ENCODE measurements at places on chromosomes 2 and 18. TPM values are rescaled to one million over a fixed set of nuclear protein-coding genes. Genes with fewer than 3 reads are reported as not detected.
A peak's percentile ranks its signal among the peaks of the same experiment; 100 is the strongest.

HRH4 gene
- 0.10 TPM for total RNA-seq

GULP1 gene
- 9.3 TPM for total RNA-seq

ERCC3 gene
- 38.2 TPM for total RNA-seq

GCA gene
- 1.9 TPM for total RNA-seq

ALLC gene
- total RNA-seq, result not detected

SULT1C3 gene
- not detected for total RNA-seq

DPP4 gene
- total RNA-seq, result not detected

UBXN2A gene
- total RNA-seq, result 13.6 TPM

GRCh38 chr2:114119862-114120261 is 230.0 kb downstream of the ACTR3 start:
- no peak for DNase-seq

GRCh38 chr2:105394951-105395611 is 3.8 kb downstream of the FHL2 start:
- no peak for DNase-seq

GRCh38 chr2:198347946-198348345 is 543.6 kb downstream of the PLCL1 start:
- no peak for DNase-seq

DNA sequence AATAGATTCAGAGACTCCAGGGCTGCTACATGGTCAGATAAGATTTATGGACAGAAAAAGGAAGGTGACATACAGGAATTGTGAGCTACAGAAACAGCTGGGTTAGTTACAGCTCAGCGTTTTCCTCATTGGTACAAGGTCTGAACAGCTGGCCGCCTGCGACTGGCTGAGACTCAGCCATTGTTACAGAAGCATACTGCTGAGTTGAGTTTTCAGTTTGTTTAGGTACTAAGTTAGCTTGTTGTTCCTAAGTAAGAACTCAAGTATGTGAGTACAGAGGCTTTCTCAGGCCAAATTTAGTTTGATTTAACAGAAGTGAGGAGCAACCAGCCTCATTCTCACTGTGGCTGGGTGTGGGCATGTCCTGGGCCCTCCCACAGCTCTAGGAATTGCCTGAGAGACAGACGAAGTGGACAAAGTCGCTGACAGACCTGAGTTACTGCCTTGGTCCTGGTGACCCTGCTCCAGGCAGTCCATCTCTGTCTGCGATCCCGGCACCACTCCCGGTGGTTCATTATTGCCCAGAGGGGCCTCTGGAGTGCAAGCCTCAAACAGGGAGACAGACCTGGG is 27.8 kb upstream of the RHOB start:
- no peak for DNase-seq

DNA sequence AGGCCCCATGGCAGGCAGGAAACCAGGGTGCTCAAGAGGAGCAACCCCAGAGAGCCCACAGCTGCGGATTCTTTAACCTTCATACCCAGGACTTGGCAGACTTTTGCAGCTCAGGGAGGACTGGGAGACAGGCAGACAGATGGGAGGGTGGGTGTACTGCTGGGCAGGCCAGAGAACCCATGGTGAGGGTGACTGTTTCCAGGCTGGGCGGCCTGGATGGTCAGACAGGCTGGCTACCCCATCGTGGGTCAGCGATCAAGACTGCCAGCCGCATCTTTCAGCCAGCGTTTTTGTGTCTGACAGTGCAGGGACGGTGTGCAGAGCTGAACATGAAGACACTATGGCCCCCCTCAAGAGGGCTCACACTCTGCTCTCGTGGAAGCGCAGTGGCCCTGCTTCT is 82.2 kb downstream of the MARCO start:
- DNase-seq, result no peak

DNA sequence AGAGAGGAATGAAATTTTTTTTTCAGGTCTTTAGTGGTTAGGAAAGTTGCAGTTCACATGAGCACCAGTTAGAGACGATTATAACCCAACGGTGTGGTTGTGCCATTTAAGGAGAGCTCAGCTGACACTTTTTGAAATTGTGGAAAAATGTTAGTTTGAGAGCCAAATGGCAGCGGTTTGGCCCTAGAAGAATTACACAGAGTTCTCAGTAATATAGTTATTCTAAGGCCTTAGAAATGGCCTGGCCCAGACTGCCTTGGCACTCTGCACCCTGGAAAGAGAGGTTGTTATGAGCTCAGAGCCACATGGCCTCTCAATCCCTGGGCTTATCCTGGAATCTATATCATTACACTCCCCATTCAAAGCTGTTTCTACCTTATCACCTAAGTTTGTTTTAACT is 117.4 kb downstream of the RHBDD1 start:
- no peak for DNase-seq

DNA sequence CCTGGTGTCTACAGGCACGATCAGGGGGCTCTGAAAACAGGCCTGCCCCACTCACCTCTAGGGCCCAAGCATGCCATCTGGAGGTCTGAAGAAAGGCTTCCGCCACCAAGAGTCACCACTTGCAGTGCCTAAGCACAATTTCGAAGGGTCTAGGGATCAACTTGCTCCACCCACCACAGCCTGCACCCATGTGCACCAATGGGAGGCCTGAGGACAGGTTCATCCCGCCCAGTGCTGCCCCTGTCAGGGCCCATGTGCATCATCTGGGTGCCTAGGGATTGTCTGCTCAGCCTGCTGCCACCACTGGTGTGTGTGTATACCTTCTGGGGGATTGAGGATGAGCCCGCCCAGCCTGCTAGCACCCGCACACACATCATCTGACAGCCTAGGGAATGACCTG is 121.0 kb upstream of the ACVR1C start:
- no peak for DNase-seq

DNA sequence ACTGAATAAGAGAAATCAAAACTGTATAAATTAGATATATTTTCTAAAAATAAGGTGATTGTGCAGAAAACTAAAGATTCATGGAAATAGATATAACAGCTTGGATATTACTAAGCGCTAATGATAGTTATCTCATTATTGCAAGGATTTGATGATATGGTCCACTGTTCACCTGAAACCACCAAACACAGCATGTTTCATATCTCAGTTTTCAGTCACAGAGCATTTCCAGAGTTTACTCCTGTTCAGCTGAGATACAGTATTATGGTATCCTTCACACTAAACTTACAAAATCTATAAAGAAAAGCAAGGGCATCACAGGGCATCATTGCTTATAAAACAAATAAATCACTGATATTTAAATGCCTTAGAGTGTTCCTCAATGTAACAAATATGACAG is 591.6 kb downstream of the ERBB4 start:
- DNase-seq, result no peak

DNA sequence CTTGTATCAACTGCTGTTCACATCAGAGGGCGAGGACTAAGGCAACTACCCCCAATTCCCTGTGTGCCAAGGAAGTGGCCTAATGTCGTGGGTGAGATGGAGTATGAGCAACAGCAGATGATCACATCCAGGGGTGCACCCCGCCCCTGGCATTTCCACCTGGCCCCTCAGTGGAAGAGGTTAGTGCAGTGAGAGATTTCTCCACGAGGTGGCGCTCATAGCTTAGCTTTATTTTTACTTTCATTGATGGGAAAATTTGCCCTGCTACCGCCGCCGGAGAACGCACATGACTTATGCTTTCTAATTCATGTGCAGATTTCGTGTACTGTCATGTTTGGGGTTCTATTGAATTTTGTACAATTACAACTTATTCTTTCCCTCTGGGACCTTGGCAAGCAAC is 470.6 kb upstream of the MEX3C start:
- peak; percentile 70 for DNase-seq

DNA sequence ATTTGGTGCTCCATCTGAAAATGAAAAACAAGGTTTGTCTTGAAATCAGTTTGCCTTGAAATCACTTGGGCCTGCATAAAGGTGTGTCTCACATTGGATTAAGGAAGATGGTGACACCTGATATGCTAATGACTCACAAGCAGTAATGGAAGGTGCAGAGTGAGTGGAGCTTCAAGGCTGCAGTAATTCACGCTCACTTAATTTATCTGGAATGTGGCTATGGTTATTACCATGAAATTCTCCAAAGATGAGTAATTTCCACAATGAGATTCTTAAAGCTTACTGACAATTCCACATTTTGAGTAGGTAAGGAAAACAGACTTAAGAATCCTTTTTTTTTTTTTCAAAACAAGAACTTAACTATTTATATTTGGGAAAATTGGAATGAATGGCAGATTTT is 156.8 kb downstream of the PAX3 start:
- peak; percentile 9 for DNase-seq

DNA sequence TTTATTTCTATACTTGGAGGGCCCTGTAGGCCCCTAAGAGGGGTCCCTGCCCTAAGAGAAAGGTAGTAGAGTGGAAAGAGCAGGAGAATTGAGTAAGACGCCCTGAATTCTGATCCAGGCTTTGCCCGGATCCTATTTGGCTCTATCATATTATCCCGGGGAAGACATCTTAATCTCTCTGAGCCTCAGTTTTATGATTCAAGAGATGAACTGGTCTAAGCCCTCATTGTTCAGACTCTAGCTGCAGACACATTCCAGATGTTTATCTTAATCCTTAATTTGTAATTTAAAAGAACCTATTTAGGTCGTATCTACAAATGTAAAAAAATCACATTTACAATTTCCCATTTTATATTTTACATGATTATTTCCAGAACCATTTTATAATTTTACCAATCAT is 220.1 kb downstream of the AGPS start:
- no peak for DNase-seq

GRCh38 chr18:6557770-6558248 is 143.1 kb upstream of the L3MBTL4 start:
- DNase-seq, result no peak

DNA sequence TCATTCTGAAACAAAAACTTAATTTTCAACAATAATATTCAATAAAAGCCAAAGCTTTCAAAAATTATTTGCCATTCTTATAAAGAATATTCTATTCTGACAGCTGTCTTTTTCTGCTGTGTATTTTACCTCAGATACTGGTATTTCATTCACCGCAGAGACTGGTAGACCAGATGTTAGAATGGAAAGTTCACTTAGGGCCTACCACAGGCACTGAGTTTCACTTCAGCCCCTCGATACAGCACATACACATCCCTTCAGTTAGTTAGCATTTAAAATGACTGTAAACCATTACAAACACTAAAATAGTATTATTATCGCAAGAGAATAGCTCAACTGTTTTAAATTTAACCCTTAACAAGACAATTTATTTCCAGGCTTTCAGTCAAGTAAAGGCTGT is 24.2 kb upstream of the GATA6 start:
- DNase-seq, result no peak

GRCh38 chr2:199911877-199912161 is 726 bp downstream of the C2orf69 start:
- DNase-seq, result no peak

DNA sequence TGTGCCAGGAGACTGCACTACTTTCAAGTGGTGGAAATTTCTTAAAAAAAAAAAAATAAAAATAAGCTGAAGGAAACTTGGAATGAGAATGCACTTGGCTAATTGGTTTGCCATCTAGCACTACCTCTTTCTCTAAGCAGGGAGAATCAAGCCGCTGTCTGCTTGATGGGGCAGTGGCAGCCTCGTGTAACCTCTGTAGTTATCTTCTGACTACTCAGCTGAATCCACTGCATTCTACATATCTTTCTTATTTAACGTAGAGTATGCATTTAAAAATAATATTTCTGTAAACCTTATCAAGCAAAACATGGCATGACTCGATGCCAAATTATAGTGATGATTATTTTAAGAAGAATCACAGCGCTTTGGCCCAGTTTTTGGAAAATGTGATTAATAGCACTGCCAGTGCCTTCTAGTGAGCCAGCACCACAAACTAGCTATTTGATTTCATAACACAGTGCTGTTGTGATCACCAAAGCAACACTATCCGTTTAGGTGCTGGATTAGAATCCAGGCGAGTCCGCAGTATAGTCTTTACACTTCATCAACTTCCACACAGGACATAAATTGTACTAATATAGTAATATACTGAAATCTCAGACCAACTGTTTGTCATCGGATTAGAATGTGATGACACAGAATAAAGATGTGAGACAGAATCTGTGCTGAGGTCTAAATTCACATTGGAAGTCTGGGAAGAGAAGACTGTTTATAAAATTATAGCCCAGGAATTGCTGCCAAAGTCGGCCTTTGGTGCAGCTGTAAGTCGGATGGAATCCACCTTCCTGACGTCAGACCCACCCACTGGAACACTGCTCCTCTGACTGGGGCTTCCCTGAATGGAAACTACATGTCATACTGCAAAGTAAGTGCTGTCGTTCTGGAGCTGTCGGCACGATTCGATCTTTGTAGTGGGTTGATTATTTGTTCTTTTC is 136.5 kb upstream of the ETAA1 start:
- peak; percentile 79 for DNase-seq

DNA sequence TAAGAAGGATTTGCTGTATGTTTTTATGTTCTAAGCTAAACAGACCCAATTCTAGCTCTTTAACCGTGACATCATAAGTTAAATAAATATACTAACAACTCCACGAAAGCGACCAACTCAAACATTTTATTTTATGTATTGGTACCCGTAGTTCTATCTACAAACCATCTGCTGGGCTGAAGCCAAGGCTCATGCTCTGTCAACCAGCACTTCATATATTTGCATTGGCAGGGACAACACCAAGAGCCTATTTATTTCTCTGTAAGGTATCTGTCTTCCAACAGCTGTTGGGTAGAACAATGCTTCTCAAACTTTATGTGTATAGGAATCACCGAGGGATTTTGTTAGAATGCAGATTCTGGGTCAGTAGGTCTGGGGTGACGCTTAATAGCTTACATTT is 64.5 kb downstream of the PID1 start:
- no peak for DNase-seq

DNA sequence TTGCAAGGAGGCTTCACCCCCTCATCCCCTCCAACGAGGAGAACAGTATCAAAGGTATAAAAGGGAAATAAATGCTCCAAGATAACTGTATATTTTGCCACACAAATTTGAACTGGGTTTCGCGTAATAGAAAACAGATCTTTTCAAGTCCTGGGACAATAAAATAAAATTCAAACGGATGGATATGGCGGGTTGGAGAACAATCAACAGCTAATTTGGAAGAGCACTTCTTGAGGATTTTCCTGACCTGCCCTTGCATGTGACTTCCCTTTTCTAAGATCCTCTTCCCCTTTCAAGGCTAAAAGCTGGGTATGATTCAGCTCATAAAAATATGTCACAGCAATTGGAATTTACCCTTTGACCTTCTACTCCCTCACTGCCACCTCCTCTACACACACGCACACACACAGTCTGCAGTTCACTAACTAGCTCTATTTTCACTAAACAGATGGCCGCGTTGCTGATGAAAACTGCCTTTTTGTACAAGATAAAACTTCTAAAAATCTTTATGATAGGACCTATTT is 386.9 kb downstream of the FIGN start:
- no peak for DNase-seq

DNA sequence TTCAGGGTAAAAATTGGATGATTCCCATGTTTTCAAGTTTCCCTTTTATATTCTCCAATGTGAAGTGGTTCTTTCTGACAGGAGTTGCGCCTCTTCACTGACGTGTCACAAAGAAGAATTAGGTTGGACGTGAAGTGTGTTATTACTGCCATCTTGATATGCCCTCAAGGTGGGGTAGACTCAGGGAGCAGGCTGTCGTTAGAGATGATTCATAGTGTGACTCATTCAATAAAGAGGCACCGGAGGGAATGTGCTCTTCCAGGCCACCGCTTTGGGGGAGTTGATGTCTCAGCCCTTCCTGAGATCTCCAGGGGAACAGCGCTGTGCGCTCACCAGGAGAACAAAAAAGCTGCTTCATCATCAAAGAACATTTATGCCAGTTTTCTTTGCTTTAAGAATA is 3.6 kb upstream of the DGKD start:
- DNase-seq, result peak; percentile 97
